ENCODE measurements at places on chromosomes 2 and 18.

DNA sequence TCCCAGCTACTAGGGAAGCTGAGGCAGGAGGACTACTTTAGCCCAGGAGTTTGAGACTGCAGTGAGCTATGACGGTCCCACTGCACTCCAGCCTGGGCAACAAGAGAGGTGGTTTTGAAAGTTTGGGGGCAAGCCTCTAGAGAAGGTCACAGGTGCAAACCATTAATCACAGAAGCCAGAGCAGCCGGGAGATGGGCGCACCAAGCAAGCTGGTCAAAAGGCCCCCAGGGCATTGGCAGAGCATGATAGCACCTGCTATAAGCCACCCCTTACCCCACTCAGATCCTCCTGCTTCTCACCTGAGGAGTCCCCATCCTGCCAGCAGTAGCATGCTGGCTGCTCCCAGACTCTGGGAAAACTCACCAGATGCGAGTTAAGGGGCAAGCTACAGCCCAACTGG, 116.1 kb upstream of the RAB12 start:
- DNase-seq: no peak

- DNase-seq: no peak
These were observed 73.6 kb upstream of the AFF3 start for GRCh38 chr2:100216015-100216414.

DNA sequence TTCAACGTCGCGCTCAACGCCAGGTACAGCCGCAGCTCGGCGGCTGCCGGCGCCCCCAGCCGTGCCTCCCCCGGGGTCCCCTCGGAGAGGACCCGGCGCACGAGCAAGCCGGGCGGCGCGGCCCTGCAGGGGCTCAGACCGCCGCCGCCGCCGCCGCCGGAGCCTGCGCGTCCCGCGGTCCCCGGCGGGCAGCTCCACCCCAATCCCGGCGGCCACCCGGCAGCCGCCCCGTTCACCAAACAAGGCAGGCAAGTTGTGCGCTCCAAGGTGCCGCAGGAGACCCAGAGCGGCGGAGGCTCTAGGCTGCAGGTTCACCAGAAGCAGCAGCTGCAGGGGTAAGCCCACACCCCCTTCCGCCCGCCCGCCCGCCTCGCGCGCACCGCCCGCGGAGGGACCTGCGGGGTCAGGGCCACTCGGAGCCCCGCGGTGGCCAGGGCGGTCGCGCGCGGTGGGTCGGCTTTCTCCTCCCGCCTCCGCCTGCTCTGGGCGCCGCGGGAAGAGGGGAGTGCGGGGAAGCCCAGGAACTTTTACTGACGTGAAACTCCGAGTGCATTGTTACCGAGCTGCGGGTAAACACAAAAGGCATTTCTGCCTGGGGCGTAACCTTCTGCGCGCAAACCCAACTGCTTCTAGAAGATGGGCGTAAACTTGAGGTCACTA, 861 bp downstream of the LTBP1 start:
- DNase-seq: no peak

- no peak for DNase-seq
These were observed 105.5 kb upstream of the ACKR3 start for GRCh38 chr2:236464140-236464539.

DNA sequence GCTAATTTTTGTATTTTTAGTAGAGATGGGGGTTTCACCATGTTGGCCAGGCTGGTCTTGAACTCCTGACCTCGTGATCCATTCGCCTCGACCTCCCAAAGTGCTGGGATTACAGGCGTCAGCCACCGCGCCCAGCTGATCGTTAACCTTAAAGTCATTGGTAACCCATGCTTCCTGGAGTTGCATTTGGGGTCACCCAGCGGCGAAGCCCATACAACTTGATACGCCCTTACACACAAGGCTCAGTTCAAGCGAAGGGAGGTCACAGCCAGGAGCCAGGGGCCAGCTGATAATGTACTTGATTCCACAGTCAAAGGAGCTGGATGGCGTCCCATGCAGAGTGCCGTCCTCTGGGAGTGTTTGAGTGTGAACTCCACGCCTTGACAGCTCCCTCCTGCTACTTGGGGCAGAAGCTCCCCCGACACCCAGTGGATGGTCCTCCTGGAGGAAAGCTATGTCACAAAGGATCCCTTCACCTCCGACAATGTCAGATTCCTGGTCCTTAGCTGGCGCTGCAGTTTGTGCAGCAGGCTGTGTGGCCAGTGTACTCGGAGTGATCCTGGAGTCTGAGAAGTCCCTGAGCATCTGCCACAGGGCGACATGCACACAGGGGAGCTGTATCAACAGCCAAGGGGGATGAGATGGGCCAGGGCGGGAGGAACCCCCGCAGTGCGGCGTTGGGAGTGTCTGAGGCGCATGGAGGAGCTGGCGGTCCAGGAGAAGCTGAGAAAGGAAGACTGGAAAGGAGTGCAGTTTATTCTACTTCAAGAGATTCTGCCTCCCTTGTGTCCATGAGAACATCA, 7.9 kb downstream of the CLHC1 start:
- no peak for DNase-seq

Measured in stimulated activated CD4-positive, alpha-beta T cell treated with anti-CD3 and anti-CD28 coated beads, TNF-alpha, amount 100 ng/mL, for 4 hours (primary cell).